ENCODE measurements at places on chromosomes 7 and 10. TPM values are rescaled to one million over a fixed set of nuclear protein-coding genes. Genes with fewer than 3 reads are reported as not detected.

- peak overlapping the region; percentile 67 for H3K27ac ChIP-seq
- no peak overlapping the region for H3K4me3 ChIP-seq
- DNase-seq, result no peak
- H3K27me3 ChIP-seq, result no peaks in the 10 kb centered on the region
- H3K36me3 ChIP-seq, result no peaks in the 10 kb centered on the region
Measured at GRCh38 chr7:135160098-135160857, 10.2 kb downstream of the CYREN start.

DNA sequence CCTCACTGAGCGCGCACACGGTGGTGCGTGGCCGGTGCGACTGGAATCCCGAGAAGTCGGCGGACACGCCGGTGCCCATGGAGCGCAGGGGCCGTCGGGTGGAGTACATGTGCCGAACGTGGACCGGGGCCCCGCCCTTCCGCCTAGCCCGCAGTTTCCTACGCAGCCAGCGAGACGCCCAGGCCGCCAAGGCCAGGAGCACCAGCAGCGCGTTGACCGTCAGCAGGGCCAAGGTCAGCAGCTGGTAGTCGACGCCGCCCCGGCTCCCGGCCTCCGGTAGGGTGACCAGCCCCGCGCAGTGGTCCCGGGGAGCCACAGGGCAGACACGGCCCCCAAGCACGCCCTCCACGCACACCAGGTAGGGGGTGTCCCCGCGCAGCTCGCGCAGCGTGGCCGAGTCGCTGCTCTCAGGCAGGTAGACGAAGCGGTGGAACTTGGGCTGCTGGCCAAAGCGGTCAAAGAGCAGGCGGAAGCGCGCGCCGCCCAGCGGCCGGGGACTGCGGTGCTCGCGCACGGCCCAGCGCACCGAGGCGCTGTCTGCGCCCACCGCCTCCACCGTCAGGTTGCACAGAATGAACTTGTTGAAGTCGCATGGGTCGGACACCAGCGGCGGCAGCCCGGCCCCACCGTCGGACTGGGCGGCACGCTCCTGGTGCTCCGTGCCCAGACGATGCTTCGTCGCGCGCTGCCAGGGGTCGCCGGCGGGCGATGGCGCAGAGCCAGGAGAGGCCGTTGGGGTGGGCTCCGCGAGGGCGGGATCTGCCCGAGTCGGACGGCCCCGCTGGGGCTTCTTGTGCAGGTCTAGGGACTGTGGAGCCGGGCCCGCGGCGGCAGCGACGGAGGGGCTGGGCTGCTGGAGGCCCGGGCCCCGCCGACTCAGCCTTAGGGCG, 2.2 kb downstream of the TRIL start:
- peaks cover 46% of the 10 kb centered on the region for H3K27me3 ChIP-seq
- DNase-seq, result peak; percentile 73
- H3K4me1 ChIP-seq, result no peaks in the 10 kb centered on the region

SRPK2 gene
- total RNA-seq, result 25.0 TPM

- DNase-seq, result no peak
- H3K27ac ChIP-seq, result peak overlapping the region; percentile 89
- H3K27me3 ChIP-seq, result no peaks in the 10 kb centered on the region
- no peak overlapping the region for H3K4me3 ChIP-seq
- H3K4me1 ChIP-seq, result peaks cover 48% of the 10 kb centered on the region
- H3K36me3 ChIP-seq, result no peaks in the 10 kb centered on the region
Measured at GRCh38 chr10:102669206-102670064, 25.2 kb downstream of the TRIM8 start.

DNA sequence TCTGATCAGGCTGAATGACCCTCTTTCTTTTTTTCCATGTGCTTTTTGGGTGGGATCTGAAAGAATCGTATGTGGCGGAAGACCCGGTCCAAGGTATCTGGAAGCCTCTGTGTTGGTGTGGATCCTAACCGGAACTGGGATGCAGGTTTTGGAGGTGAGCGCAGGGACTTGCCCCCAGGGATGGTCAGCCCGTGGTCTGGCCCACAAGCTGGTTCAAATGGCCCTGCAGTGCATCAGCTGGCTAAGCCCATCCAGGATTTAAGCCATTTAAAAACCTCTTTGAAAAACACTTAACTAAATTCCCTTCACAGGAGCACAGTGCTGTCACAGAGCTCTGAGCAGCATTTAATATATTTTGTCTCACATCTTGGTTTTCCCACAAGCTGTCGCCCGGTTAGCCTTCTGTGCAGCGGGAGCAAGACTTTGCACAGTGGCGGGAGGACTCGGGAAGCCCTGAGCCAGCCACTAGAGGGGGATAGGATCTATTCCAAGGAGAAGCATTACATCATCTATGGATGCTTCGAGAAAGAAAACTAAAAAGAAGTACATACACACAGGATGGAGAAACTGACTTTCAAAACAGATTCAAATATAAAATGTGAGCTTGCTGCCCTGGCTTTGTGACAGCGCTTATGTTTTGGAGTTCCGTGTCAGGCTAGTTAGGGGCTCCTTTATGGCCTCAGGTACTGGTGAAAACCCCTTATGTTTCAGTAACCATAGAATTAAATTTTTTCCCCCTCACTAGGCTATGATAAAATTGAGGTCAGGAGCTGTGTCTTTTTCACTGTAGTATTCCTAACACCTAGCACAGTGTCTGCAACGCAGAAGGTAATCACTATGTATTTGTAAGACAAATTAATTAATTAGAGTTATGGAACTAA, 11.3 kb downstream of the CPA2 start:
- no peaks in the 10 kb centered on the region for H3K27me3 ChIP-seq
- peaks cover 27% of the 10 kb centered on the region for H3K4me1 ChIP-seq
- no peaks in the 10 kb centered on the region for H3K36me3 ChIP-seq
- peak; percentile 84 for DNase-seq
- H3K4me3 ChIP-seq, result no peak overlapping the region

GRCh38 chr7:129043012-129043411, 11.9 kb downstream of the TNPO3 start:
- H3K4me3 ChIP-seq, result no peak overlapping the region
- H3K27ac ChIP-seq, result no peak overlapping the region
- no peaks in the 10 kb centered on the region for H3K27me3 ChIP-seq

- H3K27me3 ChIP-seq, result no peaks in the 10 kb centered on the region
- DNase-seq, result no peak
- H3K4me3 ChIP-seq, result no peak overlapping the region
- no peaks in the 10 kb centered on the region for H3K36me3 ChIP-seq
- H3K4me1 ChIP-seq, result no peaks in the 10 kb centered on the region
Measured at GRCh38 chr10:57818522-57818921, 449.2 kb downstream of the IPMK start.

DNA sequence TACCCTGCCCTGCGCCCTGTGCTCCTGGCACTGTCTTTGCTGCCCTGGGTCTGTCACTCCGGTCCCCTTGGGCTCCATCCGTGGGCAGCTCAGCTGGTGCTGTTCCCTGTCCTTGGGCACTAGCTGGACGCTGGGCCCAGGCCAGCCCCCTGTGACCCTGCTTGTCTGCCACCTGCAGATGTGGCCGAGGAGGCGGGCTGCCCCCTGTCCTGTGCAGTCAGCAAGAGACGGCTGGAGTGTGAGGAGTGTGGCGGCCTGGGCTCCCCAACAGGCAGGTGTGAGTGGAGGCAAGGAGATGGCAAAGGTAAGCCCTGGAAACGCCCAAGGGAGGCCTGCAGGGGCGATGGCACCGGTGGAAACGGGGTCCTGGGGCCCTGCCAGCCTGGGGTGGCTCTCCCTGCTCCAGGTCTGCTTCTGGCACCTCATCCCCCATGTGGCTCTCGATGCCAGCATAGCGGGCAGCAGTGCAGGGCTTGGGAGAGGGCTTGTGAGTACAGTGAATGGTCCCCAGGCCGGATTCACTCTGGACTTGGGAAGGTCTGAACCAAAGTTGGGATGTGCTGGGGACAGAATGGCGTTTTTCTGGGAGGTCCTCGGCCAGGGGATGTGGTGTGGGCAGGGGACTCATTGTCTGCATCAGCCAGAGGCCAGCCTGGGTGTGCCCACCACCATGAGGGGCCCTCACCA, 26.2 kb upstream of the CSGALNACT2 start:
- H3K27ac ChIP-seq, result no peak overlapping the region
- H3K27me3 ChIP-seq, result no peaks in the 10 kb centered on the region
- H3K36me3 ChIP-seq, result no peaks in the 10 kb centered on the region
- no peaks in the 10 kb centered on the region for H3K4me1 ChIP-seq
- no peak overlapping the region for H3K4me3 ChIP-seq
- DNase-seq, result no peak

DNA sequence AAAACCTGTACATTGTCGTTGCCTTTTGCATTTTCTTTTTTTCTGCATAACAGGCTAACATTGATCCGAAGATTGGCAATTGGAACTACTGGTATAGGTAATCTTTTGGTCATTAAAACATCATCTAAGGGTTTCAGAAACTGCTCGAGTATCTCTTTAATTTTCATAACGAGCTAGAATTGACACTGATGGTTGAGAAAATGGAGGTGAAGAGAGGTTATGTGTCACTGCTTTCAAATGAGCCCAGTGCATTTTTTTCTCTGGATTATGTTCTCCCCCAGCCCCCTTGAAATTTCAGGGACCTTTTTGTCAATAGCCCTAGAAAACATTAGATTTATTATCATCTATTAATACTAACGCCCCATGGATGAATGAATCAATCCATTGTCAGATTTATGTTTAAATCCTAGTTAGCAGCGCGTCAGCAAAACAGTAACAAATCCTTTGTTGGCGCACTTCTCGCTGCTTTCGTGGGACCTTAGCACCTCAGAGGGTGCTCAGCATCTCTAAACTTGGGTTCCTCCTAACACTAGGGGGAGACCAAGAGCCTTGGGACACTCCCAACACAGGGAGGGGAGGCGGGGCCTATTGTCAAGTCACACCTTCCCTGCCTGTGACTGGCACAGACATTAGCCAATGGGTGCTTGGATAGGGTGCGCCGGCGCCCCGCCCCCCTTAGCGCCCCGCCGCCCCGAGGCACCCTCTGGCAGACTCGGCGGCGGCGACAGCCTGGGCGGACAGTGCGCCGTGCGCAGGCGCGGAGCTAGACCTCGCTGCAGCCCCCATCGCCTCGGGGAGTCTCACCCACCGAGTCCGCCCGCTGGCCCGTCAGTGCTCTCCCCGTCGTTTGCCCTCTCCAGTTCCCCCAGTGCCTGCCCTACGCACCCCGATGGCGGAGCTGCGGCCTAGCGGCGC, at the start of gene SUFU:
SUFU (plus strand) TSS at position 709 of the 915 bp plus-strand sequence; CDS start at position 890, 181 bp downstream.
- DNase-seq, result peak; percentile 100
- H3K4me1 ChIP-seq, result peaks cover 18% of the 10 kb centered on the region
- H3K36me3 ChIP-seq, result no peaks in the 10 kb centered on the region
- no peaks in the 10 kb centered on the region for H3K27me3 ChIP-seq
- H3K27ac ChIP-seq, result peak within 1 kb of the TSS; percentile 65

DNA sequence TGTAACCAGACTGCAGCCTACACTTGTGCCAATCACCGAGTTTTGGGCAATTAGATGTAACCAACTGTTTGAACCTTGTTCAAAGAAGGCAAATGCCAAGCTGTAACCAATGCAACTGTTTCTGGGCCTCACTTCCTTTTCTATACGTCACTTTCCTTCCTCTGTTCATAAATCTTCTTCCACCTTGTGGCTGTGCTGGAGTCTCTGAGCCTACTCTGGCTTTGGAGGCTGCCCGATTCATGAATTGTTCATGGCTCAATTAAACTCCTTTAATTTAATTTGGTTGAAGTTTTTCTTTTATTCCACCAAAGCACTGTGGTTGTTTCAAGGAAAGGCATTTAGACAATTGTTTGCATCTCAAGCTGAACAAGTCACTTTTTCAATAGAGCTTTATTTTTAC, 43.5 kb upstream of the UCN3 start:
- H3K4me1 ChIP-seq, result no peaks in the 10 kb centered on the region
- no peaks in the 10 kb centered on the region for H3K27me3 ChIP-seq
- no peak overlapping the region for H3K27ac ChIP-seq
- no peaks in the 10 kb centered on the region for H3K36me3 ChIP-seq
- H3K4me3 ChIP-seq, result no peak overlapping the region

GRCh38 chr7:148941598-148942275, 57.6 kb upstream of the EZH2 start:
- no peaks in the 10 kb centered on the region for H3K36me3 ChIP-seq
- peak overlapping the region; percentile 63 for H3K4me3 ChIP-seq
- peak overlapping the region; percentile 73 for H3K27ac ChIP-seq
- no peaks in the 10 kb centered on the region for H3K27me3 ChIP-seq
- peaks cover 5% of the 10 kb centered on the region for H3K4me1 ChIP-seq

DNA sequence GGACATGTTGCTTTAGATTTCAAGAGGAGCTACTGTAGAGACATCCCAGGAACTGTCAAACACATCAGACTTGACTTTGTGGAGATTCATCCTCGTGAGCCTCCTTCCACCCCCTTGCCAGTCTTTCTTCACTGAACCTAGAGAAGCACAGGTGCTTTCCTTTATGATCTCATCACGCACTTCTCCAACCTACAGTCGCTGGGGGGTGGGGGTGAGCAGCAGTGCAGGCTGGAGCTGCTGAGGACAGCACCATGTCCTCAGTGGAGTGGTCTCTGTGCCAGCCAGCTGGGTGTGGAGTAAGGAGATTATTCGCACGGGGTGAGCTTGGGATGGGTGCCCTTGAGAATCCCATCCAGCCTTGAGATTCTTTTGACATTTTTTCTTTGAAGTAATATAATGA, 88.1 kb downstream of the VOPP1 start:
- no peak for DNase-seq
- no peaks in the 10 kb centered on the region for H3K36me3 ChIP-seq
- H3K4me1 ChIP-seq, result no peaks in the 10 kb centered on the region
- no peak overlapping the region for H3K4me3 ChIP-seq

- no peaks in the 10 kb centered on the region for H3K36me3 ChIP-seq
- DNase-seq, result no peak
- H3K4me1 ChIP-seq, result no peaks in the 10 kb centered on the region
- H3K27ac ChIP-seq, result no peak overlapping the region
Measured at GRCh38 chr7:108653526-108653925, 83.9 kb downstream of the DNAJB9 start.

FXYD4 gene
- total RNA-seq, result not detected

GRCh38 chr10:129056734-129057689, 410.0 kb upstream of the MGMT start:
- no peak for DNase-seq
- H3K4me3 ChIP-seq, result no peak overlapping the region
- H3K27ac ChIP-seq, result no peak overlapping the region
- H3K27me3 ChIP-seq, result no peaks in the 10 kb centered on the region

GRCh38 chr10:19683960-19684359, 132.3 kb upstream of the PLXDC2 start:
- H3K36me3 ChIP-seq, result no peaks in the 10 kb centered on the region
- H3K4me1 ChIP-seq, result no peaks in the 10 kb centered on the region
- no peaks in the 10 kb centered on the region for H3K27me3 ChIP-seq
- H3K27ac ChIP-seq, result no peak overlapping the region
- peak; percentile 39 for DNase-seq
- no peak overlapping the region for H3K4me3 ChIP-seq

SPDYE2 gene
- total RNA-seq, result not detected

GRCh38 chr7:142685877-142686508, 63.3 kb upstream of the PRSS1 start:
- H3K4me3 ChIP-seq, result no peak overlapping the region
- no peaks in the 10 kb centered on the region for H3K27me3 ChIP-seq
- H3K4me1 ChIP-seq, result no peaks in the 10 kb centered on the region
- no peaks in the 10 kb centered on the region for H3K36me3 ChIP-seq

- H3K4me1 ChIP-seq, result peaks cover 12% of the 10 kb centered on the region
- H3K4me3 ChIP-seq, result no peak overlapping the region
- H3K27ac ChIP-seq, result no peak overlapping the region
- DNase-seq, result no peak
- H3K36me3 ChIP-seq, result no peaks in the 10 kb centered on the region
- no peaks in the 10 kb centered on the region for H3K27me3 ChIP-seq
Measured at GRCh38 chr10:112672706-112673105, 225.7 kb downstream of the VTI1A start.

GRCh38 chr7:19762631-19763030, 10.8 kb downstream of the TMEM196 start:
- no peaks in the 10 kb centered on the region for H3K36me3 ChIP-seq
- no peak for DNase-seq
- H3K4me1 ChIP-seq, result no peaks in the 10 kb centered on the region
- no peaks in the 10 kb centered on the region for H3K27me3 ChIP-seq

- DNase-seq, result no peak
- no peak overlapping the region for H3K27ac ChIP-seq
- H3K4me1 ChIP-seq, result peaks cover 18% of the 10 kb centered on the region
Measured at GRCh38 chr7:17039372-17039771, 157.6 kb upstream of the AGR3 start.

Measured in cardiac muscle cell (in vitro differentiated cells and primary cell).